Hematopoietic multipotent progenitor cell treated with erythropoietin and hydrocortisone succinate and interleukin-3 and kit ligand, for 6 days (in vitro differentiated cells): ENCODE measurements at places on chromosomes 5 and 9.

DNA sequence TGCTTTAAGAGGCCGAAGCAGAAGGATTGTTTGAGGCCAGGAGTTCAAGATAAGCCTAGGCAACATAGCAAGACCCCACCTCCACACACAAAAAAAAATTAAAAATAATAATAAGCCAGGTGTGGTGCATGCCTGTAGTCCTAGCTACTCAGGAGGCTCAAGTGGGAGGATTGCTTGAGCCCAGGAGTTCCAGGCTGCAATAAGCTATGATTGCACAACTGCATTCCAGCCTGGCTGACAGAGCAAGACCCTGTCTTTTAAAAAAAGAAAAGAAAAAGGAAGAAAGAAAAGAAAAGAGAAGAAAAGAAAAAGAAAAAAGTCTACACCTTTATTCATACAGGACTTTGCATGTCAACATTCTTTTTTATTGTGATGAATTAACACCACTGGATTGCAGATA lies 2125.8 kb downstream of the MAT2B start:
- DNase-seq: no peak

DNA sequence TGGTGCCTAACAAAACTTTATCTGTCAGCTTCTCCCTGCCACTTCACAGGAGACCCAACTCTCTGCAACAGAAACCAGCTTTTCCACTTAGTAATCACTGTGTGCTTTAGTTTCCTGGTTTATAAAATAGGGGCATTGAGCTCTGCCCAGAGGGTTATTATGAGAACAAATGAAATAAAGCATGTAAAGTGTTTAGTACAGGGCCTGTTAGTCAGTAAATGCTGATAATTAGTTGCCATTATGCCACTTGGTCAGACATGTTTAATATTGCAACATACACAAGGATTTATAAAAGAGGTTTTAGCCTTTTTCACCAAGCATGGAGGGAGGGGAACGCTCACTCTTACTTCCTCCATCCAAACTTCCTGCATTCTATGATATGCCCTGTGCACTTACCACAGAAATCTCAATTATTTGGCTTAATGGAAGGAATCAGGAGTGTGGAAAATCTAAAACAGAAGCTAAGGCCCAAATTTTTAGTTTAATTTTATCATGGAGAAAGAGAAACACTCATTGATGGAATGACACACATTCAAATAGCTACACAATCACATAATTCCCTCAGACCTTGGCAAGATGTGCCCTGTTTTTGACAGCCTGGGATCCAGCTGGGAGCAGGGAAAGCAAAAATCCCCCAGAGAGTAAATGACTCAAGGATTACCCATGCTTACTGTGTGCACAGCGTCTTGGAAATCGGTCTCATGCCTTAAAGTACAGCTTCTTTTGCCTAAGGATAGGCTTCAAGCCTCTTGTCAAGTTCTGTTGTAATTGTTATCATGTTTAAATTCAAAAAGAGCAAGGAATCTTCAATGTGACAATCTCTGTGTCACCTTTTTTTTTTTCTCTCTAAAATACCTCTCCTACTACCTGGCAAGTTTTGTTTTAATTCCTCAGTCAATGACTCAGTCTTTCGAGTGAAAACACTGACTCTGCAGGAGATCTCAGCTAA lies 34.0 kb downstream of the ZNF474 start:
- no peak for DNase-seq

- DNase-seq: no peak
Observed at GRCh38 chr5:56802205-56802604, 13.1 kb upstream of the MAP3K1 start.

GRCh38 chr5:22693121-22693520 lies 160.0 kb downstream of the CDH12 start:
- no peak for DNase-seq

DNA sequence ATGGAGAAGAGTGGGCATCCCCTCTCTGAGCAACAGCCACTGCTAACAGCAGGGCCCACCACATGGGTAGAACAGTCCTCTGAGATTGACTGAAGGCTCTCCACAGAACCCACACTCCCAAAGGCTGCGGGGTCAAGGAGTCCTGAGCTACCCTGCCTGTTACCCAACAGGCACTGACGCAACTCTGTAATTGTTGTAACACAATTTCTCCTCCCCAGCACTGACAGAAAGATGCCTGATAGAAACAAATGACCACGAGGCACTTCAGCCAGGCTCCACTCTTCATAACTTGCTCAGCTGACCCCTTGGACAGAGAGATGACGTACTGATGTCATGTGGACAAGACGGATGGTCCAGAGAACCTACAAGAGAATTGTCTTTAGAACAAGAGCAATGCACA lies 220.7 kb downstream of the SPOCK1 start:
- no peak for DNase-seq

GRCh38 chr5:3596857-3597166 lies 1.2 kb downstream of the IRX1 start:
- no peak for DNase-seq

DNA sequence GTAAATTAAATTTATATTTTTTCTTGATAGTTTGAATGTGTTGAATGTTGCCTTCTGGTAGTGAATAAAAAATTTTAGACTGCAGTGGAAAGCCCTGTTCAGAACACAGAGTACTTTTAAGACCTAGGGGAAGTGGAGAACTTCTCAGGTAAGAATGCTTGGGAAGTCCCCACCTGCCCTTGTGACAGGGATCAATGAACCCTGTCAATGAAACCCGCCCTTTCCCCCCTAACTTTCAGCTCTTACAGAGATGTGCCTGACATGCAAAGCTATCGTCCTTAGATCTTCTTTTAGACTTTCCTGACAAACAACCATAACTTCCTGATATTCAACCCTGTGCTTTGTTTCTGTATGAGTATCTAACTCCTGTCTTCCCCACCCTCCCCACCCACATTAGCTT lies 562.7 kb downstream of the TLE4 start:
- no peak for DNase-seq

- no peak for DNase-seq
Observed at GRCh38 chr5:134148986-134149539, 27.7 kb downstream of the SKP1 start.

DNA sequence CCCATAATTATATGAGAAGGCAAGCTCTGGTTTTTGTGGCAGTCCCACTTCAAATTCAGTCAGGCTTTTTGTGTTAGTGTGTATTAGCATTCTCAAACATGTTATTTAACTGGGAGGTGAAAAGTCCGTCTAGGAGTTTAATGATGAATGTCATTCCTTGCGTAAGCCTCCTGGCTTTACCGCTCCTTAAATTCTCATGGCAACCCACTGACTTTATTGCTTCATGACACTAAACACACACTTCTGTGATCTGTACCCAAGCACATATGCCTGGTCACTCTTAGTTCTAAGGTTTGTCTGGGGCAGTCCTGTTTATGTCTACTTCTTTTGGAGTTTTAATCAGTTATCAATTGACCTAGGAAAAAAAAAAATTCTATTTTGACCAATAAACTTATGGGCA lies 677.9 kb upstream of the DMAC1 start:
- no peak for DNase-seq

DNA sequence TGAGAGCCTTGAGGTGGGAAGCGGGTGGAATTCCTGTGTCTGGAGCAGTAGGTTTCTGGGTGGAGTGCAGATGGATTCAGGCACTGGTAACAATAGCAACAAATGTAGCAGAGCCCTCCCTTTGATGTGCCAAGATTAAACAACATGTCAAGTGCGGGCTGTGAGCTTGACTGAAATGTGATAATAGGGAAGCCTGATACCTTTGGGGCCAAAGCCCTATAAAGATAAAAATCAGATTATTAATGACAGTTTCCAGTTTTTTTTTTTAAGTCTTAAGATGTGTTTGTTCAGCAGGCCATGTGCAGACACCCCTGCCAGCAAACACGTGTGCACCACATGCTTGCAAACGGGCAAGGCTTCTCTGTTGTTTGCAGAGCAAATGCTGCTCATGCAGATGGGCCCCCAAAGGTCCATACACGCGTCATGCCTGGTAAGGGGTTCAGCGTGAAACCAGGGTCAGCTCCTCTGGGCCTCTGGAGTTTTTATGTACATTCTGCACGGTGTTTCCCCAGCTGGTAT lies 193.2 kb downstream of the GADD45G start:
- no peak for DNase-seq

DNA sequence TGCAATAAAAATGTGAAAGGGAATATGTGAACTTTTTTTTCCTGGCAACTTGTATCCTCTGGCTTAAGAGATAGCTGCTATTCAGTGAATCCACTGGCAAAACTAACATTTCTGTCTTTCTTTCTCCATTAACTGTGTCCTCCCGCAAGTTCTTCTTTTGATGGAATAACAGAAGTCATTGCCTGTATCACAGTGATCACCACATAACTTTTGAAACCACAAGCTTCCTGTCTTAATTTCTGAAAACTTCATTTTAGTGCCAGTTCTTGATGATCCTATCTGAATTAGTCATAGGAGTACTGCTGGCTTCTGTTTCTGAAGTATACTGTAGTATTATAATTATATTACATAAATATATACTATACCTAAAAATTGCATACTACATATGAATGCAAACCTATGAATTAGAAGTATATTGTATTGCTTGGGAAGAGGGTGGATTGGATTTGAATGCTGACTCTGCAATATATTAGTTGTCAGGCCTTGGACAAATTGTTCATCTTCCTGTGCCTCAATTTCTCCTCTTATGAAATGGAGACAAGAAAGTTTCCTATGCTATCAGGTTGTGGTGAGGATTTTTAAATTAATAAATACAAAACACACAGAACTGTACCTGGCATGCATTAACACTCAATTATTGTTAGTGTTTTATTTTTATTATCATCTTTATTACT lies 441.6 kb downstream of the CETN3 start:
- DNase-seq: peak; percentile 46

DNA sequence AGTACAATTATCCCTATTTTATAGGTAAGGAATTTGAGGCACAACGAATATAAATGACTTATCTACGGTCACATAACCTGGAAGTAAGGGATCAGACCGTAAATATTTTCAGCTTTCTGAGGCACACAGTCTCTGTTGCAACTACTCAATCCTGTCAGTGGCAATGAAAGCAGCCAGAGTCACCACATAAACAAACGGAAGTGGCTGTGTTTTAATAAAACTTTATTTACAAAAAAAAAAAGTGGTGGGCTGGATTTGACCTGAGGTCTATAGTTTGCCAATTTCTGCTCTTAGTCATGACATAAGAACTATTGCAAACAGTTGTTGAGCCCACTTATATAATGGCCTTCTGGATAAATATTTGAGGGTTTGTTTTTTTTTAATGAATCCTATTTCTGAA lies 29.6 kb downstream of the ZNF366 start:
- no peak for DNase-seq

DNA sequence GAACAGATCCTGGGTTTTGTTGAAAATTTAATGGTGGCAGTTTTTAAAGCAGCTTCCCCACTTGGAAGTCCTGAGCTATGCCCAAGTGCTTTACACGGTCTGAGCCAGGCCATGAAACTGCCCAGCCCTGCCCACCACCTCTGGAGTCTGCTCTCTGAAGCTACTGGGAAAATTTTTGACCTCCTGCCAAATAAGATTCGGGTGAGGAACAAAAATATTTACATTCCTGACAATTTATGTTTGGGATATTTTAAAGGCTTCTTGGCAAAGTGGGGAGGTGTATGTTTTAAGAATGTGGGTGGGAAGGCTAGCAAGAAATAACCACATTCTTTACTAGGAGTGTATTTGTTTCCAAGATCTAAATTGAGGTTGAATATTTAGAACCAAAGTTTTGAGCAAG lies 50.0 kb downstream of the HACD4 start:
- DNase-seq: no peak

DNA sequence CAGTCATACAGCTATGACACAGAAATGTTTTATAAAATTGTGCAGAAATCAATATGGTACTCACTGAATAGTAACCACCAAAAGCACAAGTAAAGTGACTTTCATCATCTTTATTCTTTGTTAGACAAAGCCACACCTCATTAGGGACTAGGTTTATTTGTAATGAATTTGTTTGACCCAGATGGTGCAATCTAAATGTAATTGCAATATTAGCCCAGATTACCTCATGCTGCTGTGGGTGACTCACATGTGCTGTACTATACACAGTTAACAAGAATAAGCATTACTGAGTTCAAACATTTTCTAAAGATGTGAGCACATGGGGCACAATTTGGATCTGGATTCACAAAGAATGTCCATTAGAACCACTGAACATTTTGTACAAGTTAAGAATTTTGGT lies 759.3 kb upstream of the TYRP1 start:
- DNase-seq: no peak

DNA sequence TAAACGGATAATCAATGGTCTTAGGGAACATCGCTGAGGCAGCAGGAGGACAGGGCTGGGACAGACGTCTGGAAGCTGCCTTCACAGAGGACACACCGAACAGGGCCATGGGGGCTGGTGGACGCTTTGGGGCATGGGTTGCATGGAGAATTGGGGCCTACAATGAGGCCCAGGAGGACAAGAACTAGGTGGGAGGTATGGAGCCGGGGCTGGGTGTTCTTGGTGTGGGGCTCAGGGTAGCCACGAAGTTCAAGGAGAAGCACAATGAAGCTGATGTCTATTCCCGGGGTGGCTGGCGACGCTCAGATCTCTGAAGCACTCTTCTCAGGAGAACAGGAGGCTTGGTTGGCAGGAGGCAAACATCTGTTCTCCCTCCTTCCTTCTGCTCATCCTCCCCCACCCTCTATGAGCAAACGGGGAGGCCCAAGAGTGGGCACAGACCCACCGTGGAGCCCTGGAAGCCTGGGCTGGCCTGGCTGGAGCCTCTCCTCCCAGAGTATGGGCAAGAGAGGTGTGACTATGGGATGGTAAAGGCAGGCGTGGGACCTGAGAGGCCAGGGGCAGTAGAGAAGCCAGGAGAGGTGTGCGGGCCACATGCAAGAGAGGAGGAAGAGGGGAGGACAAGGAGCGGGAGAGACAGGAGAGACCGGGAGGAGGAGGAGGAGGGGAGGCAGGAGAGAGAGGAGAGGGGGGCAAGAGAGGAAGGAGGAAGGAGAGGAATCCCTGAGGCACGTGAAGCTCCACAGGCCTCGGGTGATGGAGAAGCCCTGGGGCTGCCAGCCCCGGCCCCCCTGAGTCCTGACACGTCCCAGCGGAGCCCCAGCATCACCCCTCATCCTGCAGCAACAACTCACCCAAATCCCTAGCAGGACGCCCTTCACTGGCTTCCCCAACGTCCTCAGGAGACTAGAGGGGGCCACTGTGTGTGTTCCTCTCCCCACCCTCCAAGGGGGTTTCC lies 159.1 kb downstream of the OLFM1 start:
- no peak for DNase-seq

DNA sequence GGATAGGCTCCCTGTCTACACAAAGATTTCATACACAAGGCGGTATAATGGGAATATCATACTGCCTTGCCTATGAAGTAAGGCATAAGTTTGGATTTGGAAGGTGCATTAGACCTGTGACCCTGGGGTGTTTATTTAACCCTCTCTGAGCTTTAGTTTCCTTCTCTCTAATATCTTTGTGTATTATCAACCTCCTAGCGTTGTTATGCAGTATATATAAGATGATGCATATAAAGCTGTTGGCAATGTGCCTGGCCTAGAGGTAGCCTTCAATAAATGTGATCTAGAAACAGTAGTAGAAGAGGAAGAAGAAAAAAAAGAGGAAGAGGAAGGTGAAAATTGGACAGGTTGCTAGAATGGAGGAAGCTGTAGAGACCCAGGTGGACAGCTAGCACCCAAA lies 311.6 kb upstream of the CLINT1 start:
- no peak for DNase-seq
